ENCODE measurements at places on chromosomes 6 and 20. TPM values are rescaled to one million over a fixed set of nuclear protein-coding genes. Genes with fewer than 3 reads are reported as not detected.

Gene NTSR1
- total RNA-seq = not detected

Gene POM121L2
- not detected for total RNA-seq

Gene CLDN20
- not detected for total RNA-seq

Gene LTA
- total RNA-seq = not detected

Gene CUL7
- total RNA-seq = 38.7 TPM

Gene ELOVL2
- 0.16 TPM for total RNA-seq

Gene HLA-DMA
- total RNA-seq = 1.0 TPM

Gene MRPL14
- 69.8 TPM for total RNA-seq

Gene SERPINB1
- total RNA-seq = 22.2 TPM

Gene NRSN1
- not detected for total RNA-seq

Gene PTCHD4
- 2.6 TPM for total RNA-seq

Gene MUCL3
- not detected for total RNA-seq

Gene TPBG
- 87.8 TPM for total RNA-seq

Gene HEY2
- not detected for total RNA-seq

All from epithelial cell of alveolus of lung (primary cell).